ENCODE measurements at places on chromosomes 6 and 20.

DNA sequence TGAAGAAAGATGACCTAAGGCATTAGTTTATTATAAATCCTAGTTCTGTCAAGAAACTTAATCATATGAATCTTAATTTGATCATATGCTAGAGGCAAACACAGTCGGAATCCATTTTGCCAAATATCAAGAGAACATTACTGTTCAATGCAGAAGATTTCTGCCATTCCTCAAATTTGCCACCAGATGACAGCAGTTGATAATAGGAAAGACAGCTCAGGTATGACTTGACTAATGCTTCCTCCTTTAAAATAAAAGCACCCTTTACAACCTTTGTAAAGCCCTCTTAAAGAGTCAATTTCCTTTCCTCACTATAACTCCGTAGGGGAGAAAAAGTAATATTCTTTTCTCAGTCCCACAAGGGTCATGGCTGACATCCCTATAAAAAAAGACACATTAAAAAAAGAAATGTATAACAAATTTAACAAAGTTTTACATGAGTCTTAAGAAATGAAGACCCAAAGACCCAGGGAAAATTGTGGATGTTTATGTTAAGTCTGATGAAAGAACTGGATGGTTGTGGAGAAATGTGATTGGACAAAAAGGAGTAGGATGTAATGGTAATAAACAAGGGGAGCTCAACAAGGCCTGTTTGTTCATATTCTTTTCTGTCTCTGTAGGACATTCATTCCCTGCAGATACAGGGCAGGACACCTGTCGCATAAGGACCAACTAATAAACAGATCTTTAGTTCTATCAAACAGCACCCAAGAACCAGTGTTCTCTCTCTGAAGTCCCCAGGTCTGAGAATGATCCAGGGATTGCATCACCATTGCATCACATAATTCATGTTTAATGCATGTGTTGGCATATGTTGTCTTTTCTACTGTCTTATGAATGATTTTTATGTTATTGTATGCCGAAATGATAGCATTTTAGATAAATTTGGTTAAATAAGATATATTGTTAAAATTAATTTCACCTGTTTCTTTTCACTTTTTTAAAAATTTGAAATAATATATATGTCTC lies 23.0 kb upstream of the IL17A start:
- DNase-seq, result no peak

- DNase-seq, result no peak
Observed at GRCh38 chr20:15618110-15618509, 955.1 kb downstream of the KIF16B start.

GRCh38 chr6:47278545-47278944 lies 31.2 kb downstream of the TNFRSF21 start:
- no peak for DNase-seq

- no peak for DNase-seq
Observed at GRCh38 chr20:20993372-20993771, 112.8 kb downstream of the LINC00237 start.

GRCh38 chr6:161255518-161255917 lies 18.3 kb downstream of the AGPAT4 start:
- DNase-seq, result no peak

DNA sequence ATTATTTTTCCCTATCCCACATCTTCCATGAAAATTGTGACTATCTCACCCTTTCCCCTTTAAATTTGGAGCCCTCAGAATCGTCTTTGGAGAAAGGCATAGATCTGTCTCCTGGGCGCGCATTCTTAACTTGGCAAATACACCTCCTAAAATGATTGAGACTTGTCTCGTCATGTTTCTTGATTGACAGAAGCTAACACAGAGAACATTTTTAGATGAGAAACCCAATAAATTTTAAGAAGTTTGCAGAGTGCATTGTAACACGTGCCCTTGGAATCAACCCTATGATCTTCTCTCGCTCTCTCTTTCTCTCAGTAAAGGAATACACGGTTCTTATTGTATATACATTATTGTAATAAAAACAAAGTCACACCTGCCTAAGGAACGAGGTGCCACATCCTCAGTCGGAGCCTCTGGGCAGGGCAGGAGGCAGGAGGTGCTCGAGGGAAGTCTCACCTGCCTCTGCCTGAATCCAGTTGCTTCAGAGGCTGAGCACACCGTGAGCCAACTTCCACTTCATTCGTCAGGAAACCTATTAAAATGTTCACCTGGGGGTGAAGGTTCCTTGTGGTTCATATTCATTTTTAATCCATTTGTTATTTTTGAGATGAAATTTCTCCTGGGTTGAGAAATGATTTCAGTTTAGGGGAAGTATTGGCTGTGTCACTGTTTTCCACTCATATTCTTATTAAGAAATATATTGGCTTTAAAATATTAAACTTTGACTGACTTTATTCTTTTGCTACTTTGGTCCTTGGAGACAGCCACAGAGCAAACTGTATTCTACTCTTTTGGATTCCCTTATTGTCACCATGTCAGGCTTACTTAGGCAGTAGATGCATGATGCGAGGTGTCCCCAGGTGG lies 90.5 kb upstream of the THBS2 start:
- DNase-seq, result no peak

DNA sequence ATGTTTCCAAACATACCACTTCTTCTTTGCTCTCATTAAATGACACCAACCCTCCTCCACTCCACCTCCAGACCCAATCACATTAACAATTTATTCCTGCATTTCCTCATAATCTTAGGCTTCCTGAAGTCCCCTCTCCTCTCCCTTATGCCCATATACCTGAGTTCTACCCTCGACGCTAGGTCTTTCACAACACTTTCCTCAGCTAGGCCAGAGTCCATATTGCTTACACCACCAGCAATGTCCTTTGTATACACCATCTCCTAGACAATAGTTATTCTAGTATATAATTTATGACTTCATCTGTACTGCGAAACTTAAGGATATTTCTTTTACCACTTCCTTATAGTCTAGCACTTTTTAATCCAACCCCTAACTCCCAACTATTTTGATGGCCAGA lies 47.7 kb downstream of the SIM1 start:
- DNase-seq, result no peak

DNA sequence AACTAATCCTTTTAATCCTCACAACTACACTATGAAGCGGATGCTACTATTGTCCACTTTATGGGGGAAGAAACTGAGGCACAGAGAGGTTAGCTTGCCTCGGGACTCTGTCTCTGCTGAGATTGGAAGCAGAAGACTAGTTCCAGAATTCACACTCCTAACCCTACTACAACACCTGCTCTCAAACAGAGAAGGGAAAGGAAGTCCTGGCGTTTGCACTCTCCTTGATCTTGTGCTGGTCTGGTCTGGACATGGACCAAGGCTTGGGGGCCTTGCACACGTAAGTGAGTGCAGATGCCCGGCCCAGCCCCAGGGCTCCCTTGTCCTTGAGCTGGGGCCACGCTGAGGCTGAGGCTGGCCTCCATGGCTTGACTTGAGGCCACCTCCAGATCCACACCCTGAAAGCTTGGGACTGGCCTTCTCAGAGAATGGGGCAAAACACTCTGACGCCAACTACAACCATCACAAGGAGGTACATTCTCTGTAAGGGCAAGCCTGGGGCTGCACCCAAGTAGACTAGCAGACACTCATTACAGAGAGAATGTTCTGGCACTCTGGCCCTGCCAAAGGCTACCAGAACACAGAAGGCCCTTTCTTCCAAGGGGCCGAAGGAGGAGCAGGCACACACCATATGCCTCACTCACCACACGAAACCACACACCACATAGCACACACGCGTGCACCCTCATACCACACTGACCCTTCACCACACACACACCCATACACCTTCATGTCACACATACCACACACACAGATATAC lies 33.3 kb upstream of the EZR start:
- no peak for DNase-seq

DNA sequence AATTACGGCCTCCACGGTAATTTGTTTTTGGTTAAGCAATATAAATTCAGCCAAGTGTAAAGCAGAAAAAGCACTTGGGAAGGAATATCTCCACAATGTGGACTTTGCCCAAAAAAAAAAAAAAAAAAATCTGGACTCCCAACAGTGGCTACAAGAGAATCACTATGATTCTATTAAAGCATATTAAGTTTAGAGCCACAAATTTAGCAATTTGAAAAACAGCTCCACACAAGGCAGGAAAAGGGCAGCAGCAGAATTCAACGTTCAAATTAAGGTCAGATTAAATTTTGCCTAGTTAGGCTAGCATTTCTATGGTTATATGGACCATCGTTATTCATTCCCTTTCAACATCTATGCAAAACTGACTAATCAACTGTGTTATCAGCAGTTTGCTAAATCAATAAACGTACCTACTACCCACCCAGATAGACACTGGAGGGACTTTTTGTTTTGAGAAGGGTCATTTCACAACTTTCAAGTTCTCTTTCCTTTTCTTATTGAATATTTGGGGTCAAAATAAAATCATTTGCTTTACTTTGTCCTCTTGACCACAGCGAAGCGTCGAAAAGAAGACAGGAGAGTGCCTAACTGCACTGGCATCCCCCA lies 1.0 kb downstream of the MCM9 start:
- no peak for DNase-seq

- DNase-seq, result no peak
Observed at GRCh38 chr20:8156235-8157079, 24.4 kb downstream of the PLCB1 start.

DNA sequence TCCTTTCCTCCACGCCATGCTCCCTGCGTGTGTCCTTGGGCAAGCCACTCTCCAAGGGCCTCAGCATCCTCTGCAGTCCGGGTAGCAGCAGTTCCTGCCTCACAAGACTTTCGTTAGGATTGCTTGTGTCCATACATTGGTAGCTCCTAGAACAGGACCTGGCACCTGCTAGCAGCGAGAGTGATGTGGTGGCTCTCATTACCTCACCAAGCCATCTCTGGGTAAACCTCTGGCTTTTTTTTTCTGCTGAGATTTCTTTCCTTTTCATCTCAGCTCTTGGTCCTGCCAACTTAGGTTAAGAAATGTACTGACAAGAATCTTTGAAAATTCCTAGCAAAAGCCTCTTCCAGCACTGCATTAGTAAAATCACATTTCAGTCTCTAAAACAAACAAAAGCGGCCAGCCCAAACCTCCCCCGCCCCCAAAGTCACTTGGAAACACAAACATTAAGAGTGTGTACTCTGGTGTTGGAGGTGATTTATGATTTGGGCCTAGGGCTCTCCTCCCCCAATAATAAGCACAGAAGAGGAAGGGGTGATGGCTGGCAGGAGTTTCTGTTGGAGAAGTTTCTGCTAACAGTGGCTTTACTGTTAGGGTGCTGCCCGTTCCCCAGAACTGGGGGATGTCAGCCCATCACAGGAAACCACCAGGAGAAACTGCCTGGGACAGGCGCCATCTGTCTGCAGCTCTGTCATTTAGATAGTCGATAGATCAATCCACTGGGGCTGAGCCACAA lies 199.2 kb downstream of the CD83 start:
- peak; percentile 14 for DNase-seq

DNA sequence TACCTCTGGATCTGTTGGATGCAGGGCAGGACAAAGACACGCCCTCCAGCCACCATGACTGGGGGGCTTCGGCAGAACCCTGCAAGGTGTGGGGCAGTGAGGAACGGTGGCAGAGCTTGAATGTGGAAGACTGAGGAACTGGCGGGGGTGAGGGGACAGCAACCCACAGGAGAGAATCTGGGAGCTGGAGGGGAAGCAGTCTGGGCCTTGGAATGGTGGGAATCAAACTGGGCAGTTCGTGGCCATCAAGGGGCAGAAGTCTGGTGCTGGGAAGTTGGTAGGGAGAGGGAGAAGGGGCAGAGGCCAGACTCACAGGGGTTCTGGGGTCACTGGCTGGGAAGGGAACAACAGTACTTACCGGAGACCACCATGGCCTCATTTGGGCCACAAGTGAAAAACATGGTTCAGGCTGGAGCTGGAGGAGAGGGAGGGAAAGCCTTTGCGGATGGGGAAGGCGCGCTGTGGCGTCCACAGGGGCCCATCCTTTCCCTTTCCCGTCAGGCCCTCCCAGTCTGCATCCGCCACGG lies 635 bp downstream of the FLOT1 start:
- no peak for DNase-seq

DNA sequence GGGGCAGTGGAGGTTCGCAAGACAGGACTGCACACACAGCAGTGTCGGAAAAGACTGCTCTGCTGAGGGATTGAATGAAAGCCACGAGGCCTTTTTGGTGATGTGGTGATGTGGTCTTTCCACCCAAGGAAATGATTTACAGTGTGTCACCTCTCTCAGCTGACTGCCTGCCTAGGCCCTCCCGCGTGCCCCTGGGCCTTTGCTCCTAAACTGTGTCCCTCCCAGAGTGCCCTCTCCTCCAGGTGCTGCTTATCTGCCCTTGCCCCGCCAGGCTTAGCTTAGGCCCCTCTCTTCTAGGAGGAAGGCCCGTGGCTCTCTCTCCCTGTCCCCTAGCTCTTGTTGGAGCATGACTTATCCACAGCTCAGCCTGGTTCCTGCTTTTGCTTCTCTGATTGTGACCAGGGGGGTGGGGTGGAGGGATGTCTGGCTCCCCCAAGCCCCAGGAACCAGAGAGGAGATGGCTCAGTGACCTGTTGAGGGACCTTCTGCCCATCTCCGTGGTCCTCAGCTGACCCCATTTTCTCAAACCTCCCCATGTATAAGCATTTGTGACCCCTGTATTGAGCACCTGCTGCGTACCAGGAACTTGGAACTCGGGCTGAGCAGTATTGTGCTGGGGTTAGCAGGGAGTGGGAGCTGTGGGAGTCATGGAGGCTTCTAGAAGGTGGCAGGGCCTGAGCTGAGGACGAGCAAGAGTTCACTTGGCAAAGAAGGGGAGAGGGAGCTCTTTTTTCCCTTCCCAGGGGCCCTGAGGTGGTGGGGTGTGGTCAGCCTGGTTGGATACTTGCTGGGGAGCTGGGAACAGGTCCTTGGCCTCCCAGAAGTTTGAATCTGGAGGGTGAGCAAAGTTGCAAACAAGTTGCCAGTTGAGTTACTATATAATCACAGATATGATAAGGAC lies 2.2 kb downstream of the SRC start:
- peak; percentile 27 for DNase-seq

GRCh38 chr6:108127826-108128225 lies 38.0 kb upstream of the NR2E1 start:
- no peak for DNase-seq

DNA sequence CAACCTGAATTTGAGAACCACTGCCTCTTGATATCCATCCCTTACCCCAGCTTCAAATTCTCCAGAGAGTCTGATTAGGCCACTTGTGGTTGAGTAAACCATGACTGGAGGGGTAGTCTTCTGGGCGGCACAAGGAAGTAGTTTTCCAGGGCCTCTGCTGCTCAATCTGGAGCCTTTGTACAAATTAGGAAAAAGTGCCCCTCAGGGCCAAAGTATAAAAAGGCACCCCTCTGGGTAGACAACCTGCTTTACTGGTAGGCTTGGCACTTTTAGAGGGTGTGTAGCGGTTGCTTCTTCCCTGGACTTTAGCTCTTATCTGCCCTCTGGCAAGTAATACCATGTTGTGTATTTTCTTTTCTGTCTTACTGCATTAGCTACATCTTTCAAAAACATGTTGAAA lies 32.9 kb upstream of the RPL7L1 start:
- DNase-seq, result no peak

- no peak for DNase-seq
Observed at GRCh38 chr20:57450931-57451330, 59.7 kb downstream of the RBM38 start.

DNA sequence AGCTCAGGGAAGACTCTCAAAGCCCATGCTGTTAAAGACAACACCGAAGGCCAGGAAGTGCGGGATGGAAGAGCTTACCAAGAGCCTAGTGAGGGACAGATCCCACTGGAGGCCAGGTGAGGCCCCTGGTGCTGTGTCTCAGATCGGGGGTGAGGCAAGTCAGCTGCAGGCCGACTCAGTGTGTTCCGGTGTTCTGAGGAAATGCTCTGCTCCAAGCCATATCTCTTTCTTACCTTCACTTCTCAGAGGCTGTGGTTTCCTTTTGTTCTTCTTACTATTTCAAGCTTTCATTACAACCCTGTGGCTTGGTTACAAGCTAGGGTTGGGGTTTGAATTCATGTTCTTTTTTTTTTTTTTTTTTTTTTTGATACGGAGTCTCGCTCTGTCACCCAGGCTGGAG lies 114.3 kb upstream of the ZFP64 start:
- DNase-seq, result no peak

Data from stimulated activated naive CD8-positive, alpha-beta T cell treated with anti-CD3 and anti-CD28 coated beads, Interleukin-15, Interleukin-2, amounts not matched to agents 100 U/mL and 50 U/mL, for 24 hours (primary cell).